A549 treated with CORT108297 at 1 μM for 4 hours (cell line): ENCODE measurements at places on chromosomes 7 and 10. TPM values are rescaled to one million over a fixed set of nuclear protein-coding genes. Genes with fewer than 3 reads are reported as not detected.

Gene INPP5A
- 12.6 to 14.5 TPM (median 13.3 TPM) in 5 replicates for total RNA-seq

Gene ABCA13
- total RNA-seq = 0.01 to 0.16 TPM (median 0.08 TPM) in 5 replicates

Gene MOGAT3
- total RNA-seq = not detected in 5 replicates

Gene FRAT1
- 0.77 to 2.3 TPM (median 1.8 TPM) in 5 replicates for total RNA-seq

Gene HOGA1
- 0.76 to 1.8 TPM (median 1.1 TPM) in 5 replicates for total RNA-seq

Gene TBC1D12
- total RNA-seq = 4.8 to 5.4 TPM (median 5.3 TPM) in 5 replicates

Gene HOXA6
- total RNA-seq = 1.5 to 2.2 TPM (median 1.8 TPM) in 5 replicates

Gene MAGI2
- 0.27 to 0.46 TPM (median 0.39 TPM) in 5 replicates for total RNA-seq

Gene SPDYE2
- total RNA-seq = not detected in 5 replicates

Gene HEPACAM2
- total RNA-seq = not detected in 5 replicates

Gene OR6B1
- not detected in 5 replicates for total RNA-seq

Gene SH2D4B
- 0.03 to 0.07 TPM (median 0.05 TPM) in 3 of 5 replicates, not detected in the others for total RNA-seq

Gene PRKG1
- total RNA-seq = 0.01 TPM in 3 of 5 replicates, not detected in the others

Gene OR2A2
- total RNA-seq = not detected in 5 replicates

Gene GIMAP2
- total RNA-seq = 0.09 TPM in 1 of 5 replicates, not detected in the others

Gene HOXA11
- 0.54 to 0.79 TPM (median 0.77 TPM) in 5 replicates for total RNA-seq
